Neuronal stem cell (in vitro differentiated cells): ENCODE measurements at places on chromosomes 6 and 20.

- no peak for DNase-seq
Observed at GRCh38 chr6:129767776-129768485, 58.0 kb upstream of the ARHGAP18 start.

DNA sequence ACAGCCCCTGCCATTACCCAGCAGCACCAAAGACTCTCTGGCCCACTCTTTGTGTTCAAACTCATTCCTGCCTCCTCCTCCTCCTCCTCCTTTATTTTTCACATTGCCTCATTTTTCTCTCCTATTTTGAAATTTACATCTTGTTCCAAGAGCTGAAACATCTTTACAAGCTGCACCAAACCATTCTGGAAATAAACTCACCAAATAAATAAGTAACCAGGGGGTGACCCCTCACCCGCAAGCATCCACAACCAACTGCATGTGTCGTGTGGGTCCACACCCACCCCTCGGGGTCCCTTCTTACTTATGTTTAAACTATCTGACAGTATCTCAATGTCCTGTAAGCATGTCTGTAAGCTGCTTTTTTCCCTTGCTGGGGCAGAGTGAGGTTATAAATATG, 1.4 kb downstream of the KCNB1 start:
- DNase-seq, result no peak

- DNase-seq, result no peak
Observed at GRCh38 chr20:32332614-32333013, 25.5 kb upstream of the ASXL1 start.

DNA sequence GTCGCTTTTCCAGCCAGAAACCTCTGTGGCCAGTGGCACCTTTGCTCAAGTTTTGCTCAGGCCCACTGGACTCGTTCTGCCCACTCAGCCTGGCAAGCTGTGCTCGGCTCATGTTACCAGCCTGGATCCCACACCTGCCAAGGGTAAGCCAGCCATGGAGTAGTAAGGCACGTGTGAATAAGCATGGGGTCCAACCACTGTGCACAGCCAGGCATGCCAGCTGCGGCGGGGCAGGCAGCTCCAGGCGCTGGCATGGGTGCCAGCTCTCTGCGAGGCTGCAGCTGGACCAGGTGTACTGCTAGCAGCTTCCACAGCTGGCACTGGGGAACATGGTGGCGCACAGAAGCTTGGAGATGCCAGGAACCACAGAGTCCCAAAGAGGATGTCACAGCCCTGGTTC, 32.1 kb upstream of the PDYN start:
- no peak for DNase-seq

GRCh38 chr20:20793591-20793990, 81.1 kb upstream of the RALGAPA2 start:
- no peak for DNase-seq

- DNase-seq, result no peak
Observed at GRCh38 chr20:31667315-31668285, 29.9 kb downstream of the COX4I2 start.
